CD14-positive monocyte (primary cell): ENCODE measurements at places on chromosomes 7 and 10.

DNA sequence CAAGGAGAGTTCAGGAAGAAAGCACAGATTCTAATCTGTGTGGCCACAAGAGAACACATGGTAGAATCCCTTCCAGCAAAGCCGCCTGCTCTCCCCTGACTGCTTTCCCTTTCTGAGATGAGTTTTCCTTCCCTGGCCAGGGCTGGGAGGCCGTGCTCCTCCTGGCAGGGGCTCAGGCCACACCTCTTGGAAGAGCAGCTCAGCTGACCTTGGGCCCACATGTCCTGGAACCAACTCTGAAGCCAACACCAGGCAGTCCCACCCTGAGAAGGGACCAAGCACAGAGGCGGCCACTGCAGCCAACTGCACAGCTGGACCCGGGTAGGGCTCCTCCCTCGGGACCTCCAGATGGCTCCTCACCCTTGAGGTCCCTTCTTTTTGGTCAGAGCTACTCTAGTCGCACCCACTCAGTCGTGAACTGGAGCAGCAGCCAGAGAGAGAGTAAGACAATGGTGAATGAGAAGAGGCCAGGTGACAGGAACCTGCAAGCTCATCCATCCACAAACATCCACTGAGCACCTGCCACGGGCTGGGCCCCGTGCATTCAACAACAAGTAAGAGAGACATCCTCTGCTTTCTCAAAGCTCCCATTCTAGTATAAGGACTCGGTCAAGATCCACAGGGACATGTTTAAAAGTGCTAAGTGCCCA, 40.3 kb downstream of the FAM53B start:
- no peak for DNase-seq

GRCh38 chr7:29105752-29106668, 40.3 kb downstream of the CPVL start:
- DNase-seq = peak; percentile 50

- no peak for DNase-seq
These were observed 72.5 kb upstream of the KCNMA1 start for GRCh38 chr10:77710081-77710551.

- no peak for DNase-seq
These were observed 121.8 kb downstream of the UBE2H start for GRCh38 chr7:129830949-129831348.

GRCh38 chr10:93745408-93746065, 12.2 kb upstream of the LGI1 start:
- DNase-seq = peak; percentile 13

- DNase-seq = no peak
These were observed 37.4 kb upstream of the ITGB8 start for GRCh38 chr7:20293336-20293735.

- no peak for DNase-seq
These were observed 8.4 kb downstream of the BNIP3 start for GRCh38 chr10:131973160-131973951.

DNA sequence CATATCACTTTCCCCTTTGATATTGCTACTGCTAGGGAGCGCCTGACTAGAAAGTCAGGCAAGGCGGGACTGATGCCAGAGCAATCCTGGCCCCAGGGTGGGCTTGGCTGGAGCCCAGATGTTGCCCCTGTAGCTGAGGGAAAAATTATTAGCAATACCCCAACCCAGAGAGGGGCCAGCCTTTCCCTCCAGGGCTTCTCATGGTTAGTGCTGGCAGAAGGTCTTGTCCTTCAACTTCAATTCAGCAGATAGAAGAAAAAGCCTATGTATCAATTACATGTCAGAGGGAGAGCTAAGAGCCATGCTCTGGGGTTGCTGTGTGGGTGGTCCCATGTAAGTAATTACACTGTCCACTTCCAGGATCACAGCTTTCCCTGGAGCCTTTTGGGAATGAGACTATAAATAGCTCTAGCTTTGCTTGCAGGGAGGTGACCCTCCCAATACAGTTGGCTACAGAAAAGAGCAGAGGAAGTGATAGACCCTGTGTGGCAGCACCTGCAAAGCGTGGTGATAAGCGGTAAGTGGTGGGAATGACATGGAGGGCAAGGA, 579.1 kb downstream of the CCSER2 start:
- DNase-seq = no peak

DNA sequence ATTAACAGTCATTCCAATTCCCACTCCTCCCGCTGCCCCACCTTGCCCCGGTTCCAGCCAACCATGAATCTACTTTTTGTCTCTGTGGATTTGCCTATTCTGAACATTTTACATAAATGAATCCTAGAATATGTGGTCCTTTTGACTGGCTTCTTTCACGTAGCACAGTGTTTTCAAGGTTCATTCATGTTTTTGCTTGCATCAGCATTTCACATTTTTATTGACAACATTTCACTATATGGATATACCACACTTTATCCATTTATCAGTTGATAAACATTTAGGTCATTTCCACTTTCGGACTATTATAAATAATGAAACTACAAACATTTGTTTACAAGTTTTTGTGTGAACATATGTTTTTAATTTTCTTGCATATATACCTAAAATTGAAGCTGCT, 182.0 kb downstream of the ZNF248 start:
- DNase-seq = no peak

DNA sequence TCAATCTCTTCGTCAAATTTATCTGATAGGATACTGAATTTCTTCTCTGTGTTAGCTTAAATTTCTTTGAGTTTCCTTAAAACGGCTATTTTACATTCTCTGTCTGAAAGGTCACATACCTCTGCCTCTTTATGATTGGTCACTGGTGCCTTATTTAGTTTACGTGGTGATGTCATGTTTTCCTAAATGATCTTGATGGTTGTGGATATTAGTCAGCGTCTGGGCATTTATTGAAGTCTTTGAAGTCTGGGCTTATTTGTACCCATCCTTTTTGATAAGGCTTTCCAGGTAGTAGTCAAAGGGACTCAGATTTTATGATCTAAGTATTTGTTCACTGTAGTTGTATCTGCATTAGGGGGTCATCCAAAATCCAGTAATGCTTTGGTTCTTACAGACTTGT, 1407.5 kb upstream of the LRRTM3 start:
- DNase-seq = no peak

GRCh38 chr7:149787428-149788299, 14.3 kb upstream of the ZNF467 start:
- DNase-seq = peak; percentile 24

DNA sequence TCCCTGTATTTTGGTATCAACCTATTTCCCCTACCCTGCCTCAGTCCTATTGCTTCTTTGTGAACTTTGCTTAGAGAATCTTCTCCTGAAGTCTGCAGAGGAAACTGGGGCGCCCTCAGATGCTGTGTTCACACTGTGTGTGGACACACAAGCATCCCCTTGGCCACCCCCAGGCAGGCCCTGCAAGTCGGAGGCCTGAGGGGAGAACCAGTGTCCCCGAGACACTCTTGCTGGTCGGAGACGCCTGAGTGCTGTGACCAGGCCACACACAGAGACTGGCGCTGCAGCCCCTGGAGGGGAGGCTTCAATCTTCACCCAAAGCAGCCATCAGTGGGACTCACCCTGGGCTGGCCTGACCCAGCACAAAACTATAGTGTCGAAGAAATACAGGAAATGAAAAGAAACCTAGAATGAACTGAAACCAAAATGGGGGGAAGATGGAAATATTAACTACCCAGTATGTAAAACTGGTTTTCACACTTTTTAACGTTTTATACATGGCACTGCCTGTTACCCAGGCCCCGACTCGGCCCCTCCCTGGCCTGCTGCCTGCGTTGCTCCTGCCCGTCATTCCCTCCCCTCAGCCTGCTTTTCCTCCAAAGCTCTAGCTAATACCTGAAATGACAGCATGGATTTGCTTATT, 48.4 kb upstream of the FAM20C start:
- no peak for DNase-seq
